ENCODE measurements at places on chromosomes 12 and 14. TPM values are rescaled to one million over a fixed set of nuclear protein-coding genes. Genes with fewer than 3 reads are reported as not detected.

MMP14 gene
- total RNA-seq: 2.1 TPM

AICDA gene
- not detected for total RNA-seq

DNA sequence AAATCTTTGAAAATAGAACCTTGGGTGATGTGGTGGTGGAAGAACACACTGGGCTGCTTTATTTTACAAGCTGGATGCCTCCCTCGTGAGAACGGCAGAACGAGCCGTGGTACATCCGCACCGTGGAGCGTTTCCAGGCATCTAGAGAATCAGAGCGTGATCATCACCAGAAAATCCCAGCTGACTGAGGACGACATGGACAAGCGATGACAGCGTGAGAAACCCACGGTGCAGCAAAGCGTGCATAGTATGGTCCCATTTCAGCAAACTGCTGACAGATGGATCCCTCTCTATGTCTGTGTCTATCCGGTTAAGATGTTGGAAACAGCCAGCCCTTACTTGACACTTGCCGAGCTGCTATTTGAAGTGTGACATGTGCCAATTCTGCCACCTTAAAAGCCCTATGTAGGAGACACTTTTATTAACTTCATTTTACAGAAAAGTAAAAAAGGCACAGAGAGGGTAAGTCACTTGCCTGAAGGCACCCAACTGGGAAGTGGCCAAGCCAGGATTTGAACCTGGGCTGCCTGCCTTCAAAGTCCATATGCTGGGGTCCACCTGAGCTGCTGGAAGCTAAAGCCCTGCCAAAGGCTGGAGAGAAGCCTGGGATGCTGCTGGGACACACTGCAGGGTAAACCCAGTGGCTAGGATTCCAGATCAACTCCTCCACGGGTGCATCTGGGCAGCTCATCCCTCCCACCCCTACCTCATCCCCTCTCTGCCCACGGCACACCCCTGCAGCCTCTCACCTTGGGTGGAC lies 14.9 kb downstream of the SCARB1 start:
- no peak overlapping the region for H3K27ac ChIP-seq
- no peak overlapping the region for H3K4me3 ChIP-seq
- H3K36me3 ChIP-seq: no peaks in the 10 kb centered on the region
- H3K4me1 ChIP-seq: no peaks in the 10 kb centered on the region

DNA sequence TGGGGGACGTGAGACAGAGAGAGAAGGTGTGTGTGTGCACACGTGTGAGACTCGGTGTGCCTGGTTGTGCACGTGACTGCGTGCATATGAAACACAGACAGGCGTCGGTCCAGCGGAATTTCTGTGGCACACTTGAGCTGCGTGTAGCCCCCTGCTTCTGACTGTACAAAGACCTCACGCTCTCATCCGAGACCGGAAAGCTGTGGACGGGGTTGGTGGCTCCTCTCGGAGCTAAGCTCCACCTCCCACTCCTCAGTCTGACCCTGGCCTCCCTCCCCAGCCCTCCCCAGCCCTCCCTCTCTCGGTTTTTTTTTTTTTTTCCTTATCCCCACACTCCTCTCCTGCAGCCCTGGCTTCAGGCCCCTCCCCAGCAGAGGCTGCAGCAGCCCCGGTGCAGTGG lies 8.3 kb upstream of the C14orf180 start:
- no peaks in the 10 kb centered on the region for H3K4me1 ChIP-seq
- no peaks in the 10 kb centered on the region for H3K27me3 ChIP-seq

GRCh38 chr12:184811-185575 lies 29.0 kb downstream of the SLC6A12 start:
- no peak overlapping the region for H3K4me3 ChIP-seq
- peaks cover 6% of the 10 kb centered on the region for H3K27me3 ChIP-seq
- no peak overlapping the region for H3K27ac ChIP-seq
- DNase-seq: no peak

DNA sequence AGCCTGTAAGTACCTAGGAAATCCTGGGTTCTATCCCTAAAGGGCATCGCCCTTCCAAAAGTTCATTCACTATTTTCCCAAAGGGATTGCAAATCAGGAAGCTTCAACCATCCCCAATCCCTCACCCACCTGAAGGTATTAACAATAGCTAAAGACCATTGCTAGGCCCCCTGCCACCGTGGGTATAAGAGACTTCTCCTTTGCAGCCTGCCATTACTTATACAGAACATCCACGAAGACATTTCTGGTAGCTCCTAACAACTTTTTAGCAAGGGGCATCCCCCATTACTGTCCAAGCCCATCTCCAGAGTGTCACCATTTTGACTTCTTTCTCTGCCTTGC lies 384 bp upstream of the SMUG1 start:
- peaks cover 19% of the 10 kb centered on the region for H3K27me3 ChIP-seq
- H3K27ac ChIP-seq: no peak overlapping the region
- no peak for DNase-seq
- peak overlapping the region; percentile 85 for H3K4me3 ChIP-seq
- peaks cover 20% of the 10 kb centered on the region for H3K4me1 ChIP-seq
- H3K36me3 ChIP-seq: peaks cover 5% of the 10 kb centered on the region

GRCh38 chr14:102418169-102418852 lies 55.6 kb downstream of the TECPR2 start:
- H3K36me3 ChIP-seq: no peaks in the 10 kb centered on the region
- H3K27me3 ChIP-seq: no peaks in the 10 kb centered on the region
- H3K4me3 ChIP-seq: no peak overlapping the region

All from activated CD4-positive, alpha-beta T cell treated with anti-CD3 and anti-CD28 coated beads for 36 hours (primary cell).